ENCODE measurements at places on chromosomes 3 and 15.

DNA sequence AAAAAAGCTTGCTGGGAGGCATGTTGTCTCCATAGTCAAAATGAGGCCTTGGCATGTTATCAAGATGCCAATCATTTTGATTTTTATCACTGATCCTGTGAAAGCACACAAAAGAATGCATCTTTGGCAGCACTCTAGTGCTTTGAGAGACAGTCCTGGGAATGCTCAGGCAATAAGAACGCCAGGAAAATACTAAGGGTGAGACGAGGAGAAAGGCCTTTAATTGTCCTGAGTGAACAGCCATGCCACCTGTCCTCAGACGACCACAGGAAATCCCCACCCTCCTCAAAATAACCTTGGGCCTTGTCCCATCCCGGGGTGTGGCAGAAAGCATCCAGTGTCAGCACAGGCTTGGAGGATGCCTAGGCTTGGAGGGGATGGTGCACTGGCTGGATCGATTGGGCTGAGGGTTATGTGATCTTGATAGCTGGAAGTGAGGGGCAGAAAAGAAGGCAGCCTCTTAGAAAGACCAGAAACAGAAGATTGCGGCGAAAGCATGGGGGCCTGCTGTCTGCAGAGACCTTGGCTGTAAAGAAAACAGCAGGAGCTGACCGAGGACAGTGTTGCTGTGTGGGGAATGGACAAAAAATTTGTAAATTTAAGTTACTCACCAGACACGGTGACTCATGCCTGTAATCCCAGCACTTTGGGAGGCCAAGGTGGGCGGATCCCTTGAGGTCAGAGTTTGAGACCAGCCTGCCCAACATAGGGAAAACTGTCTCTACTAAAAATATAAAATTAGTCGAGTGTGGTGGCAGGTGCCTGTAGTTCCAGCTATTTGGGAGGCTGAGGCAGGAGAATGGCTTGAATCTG lies 7.3 kb downstream of the TMEM158 start:
- DNase-seq, result no peak

GRCh38 chr3:57143886-57144459 lies 21.2 kb downstream of the IL17RD start:
- peak; percentile 6 for DNase-seq

DNA sequence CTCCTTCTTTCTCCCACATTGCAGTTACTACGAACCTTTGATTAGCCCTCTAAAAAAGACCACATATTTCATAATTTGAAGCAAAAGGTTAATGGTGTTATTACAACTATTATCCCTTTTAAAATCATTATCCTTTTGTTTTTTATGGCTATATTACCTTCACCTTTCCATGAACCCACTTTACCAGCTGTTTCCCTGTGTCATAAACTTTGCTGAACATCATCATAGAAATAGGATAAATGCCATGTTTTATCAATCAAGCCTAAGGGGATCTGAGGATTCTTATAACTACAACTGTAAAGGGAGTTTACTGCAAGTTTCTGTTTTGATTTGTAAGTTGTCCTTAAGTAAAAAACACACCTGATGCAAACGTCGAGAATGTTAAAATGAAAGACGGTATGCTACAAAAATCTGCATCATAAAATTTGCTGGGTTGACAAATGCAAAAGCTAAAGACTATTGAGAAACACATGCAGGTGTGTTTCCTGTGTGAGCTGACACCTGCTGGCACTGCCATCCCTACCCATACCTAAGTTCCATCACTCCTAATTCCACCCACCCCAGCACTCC lies 39.1 kb upstream of the ARRDC4 start:
- DNase-seq, result no peak

- peak; percentile 38 for DNase-seq
Measured at GRCh38 chr3:185353823-185354614, 8.9 kb upstream of the MAP3K13 start.

- DNase-seq, result peak; percentile 44
Measured at GRCh38 chr3:45178183-45179023, 32.2 kb upstream of the CDCP1 start.

GRCh38 chr3:170038434-170039110 lies 777 bp downstream of the GPR160 start:
- no peak for DNase-seq
